Lower lobe of right lung (tissue), 2 donors: ENCODE measurements at places on chromosomes 3 and 15. TPM values are rescaled to one million over a fixed set of nuclear protein-coding genes. Genes with fewer than 3 reads are reported as not detected.

DNA sequence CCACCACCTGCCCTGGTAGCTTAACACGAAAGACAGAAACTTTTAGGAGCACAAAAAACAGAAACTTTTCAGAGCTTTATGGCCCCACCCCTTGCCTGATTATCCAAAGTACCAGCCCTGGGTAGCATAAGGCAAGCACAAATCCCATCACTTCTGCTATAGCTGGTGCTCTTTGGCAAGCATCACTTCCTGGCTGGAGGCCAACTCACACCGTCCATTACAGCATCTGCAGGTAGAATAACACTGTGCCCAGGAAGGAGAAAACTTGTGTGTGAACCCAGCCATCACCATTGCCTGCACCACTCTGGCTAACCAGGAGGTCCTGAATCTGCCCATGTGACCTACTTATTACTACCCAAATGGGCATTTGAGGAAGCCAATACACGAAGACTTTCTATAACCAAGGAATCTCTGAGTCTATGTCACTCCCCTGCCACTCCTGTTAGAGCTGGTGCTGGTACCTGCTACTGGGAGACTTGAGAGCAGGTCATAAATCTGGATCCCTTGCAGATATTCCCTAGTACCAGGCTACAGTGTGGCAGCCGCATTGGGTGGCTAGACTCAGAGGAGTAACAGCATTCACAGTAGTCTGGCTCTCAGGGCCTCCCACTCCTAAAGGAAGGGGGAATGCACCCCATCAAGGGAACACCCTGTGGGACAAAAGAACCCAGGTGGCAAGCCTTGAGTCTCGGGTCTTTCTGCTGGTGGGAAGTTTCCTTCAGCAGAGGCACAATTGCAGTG lies 73.3 kb upstream of the AKAP13 start:
- H3K4me1 ChIP-seq = no peaks in the 10 kb centered on the region
- H3K4me3 ChIP-seq = no peak overlapping the region
- no peaks in the 10 kb centered on the region for H3K36me3 ChIP-seq
- no peak overlapping the region for H3K27ac ChIP-seq
- DNase-seq = no peak

DNA sequence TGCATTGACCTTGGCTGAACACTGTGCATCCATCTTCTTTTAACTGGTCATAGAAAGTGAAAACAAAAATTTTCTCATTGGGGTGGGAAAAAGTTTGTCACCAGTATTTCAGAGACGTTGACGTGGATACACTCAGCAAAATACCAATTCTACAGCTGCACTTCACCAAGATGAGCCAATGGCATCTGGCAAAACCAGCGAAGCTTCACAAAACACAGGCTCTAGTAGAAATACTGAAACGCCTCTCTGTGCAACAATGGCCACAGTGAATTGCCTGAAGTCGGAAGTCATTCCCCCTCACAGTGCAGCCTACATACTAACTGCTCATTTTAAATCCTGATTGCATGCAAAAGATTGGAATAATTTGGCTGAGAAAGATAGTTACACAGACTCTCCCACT lies 17.0 kb downstream of the PCYT1A start:
- H3K36me3 ChIP-seq = peaks cover 65% of the 10 kb centered on the region
- H3K27me3 ChIP-seq = no peaks in the 10 kb centered on the region
- H3K4me3 ChIP-seq = no peak overlapping the region
- DNase-seq = no peak
- H3K27ac ChIP-seq = no peak overlapping the region

- peaks cover 9% of the 10 kb centered on the region for H3K4me1 ChIP-seq
- no peaks in the 10 kb centered on the region for H3K27me3 ChIP-seq
- no peaks in the 10 kb centered on the region for H3K36me3 ChIP-seq
- no peak overlapping the region for H3K27ac ChIP-seq
- H3K4me3 ChIP-seq = no peak overlapping the region
Observed at GRCh38 chr3:183308751-183309150, 55.7 kb downstream of the B3GNT5 start.

- no peak for DNase-seq
- H3K4me3 ChIP-seq = no peak overlapping the region
- no peak overlapping the region for H3K27ac ChIP-seq
- H3K36me3 ChIP-seq = no peaks in the 10 kb centered on the region
- no peaks in the 10 kb centered on the region for H3K4me1 ChIP-seq
- peaks cover 11% of the 10 kb centered on the region for H3K27me3 ChIP-seq
Observed at GRCh38 chr3:71972031-71972430, 187.1 kb upstream of the PROK2 start.

GRCh38 chr3:51343918-51344687 lies 41.0 kb upstream of the MANF start:
- no peak for DNase-seq
- no peak overlapping the region for H3K27ac ChIP-seq
- H3K36me3 ChIP-seq = no peaks in the 10 kb centered on the region
- H3K4me1 ChIP-seq = peaks cover 10% of the 10 kb centered on the region
- H3K27me3 ChIP-seq = no peaks in the 10 kb centered on the region

DNA sequence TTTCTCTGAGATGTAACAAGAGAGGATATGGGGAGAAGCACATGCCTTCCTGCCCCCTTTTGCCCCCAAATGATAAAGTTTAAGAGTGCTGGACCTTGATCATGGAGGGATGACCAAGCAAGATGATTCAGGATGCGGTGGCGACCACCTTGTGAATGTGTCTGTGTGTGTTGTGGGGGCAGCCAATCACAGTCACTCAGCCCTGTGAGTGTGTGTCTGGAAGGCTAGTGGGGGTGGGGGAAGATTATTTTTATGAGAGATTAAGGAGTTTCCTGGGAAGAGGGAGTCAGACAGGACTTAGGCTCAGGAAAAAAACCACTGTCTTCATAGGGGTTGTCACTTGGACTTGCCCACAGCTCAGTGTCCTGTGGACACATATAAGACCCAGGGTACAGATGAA lies 57.8 kb upstream of the KY start:
- H3K4me3 ChIP-seq = no peak overlapping the region
- H3K27me3 ChIP-seq = no peaks in the 10 kb centered on the region
- H3K4me1 ChIP-seq = no peaks in the 10 kb centered on the region
- H3K27ac ChIP-seq = no peak overlapping the region
- no peaks in the 10 kb centered on the region for H3K36me3 ChIP-seq

- H3K27ac ChIP-seq = peak overlapping the region; percentile 84
- no peak for DNase-seq
- H3K4me3 ChIP-seq = peak overlapping the region; percentile 90
- peaks cover 43% of the 10 kb centered on the region for H3K36me3 ChIP-seq
Observed at GRCh38 chr3:131501949-131502348, 822 bp downstream of the MRPL3 start.

- no peak for DNase-seq
- H3K27ac ChIP-seq = no peak overlapping the region
- no peaks in the 10 kb centered on the region for H3K27me3 ChIP-seq
- H3K4me1 ChIP-seq = peaks cover 7% of the 10 kb centered on the region
Observed at GRCh38 chr15:101615986-101616848, 36.0 kb downstream of the TM2D3 start.

DNA sequence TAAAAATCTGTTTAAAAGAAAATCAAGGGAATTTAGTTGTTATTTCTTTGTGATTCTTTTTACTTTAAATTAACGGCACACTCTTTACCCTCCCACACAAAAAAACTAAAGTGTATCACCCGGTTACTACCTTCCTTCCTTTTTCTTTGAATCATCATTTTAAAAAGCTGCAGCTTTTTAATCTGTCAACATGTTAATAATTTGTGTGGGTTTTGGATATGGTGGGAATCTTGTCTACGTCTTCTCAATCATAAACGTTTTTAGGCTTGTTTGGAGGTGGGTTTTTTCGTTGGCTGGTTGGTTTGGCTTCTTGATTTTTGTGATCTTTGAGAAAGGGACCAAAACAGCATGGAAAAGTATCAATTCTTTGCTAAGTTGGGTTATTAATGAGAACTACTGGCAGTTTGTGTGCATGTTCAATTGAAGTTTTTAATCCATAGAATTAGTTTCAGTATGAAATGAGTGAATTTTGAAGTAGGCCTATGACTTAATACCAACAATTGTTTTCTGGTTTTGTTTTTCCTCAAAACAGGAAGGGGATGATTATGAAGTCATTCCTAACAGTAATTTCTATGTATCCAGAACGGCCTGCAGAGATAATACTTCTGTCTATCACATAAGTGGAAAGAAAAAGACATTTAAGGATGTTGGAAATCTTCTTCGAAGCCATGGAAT lies 4.5 kb downstream of the SMC4 start:
- H3K27ac ChIP-seq = peak overlapping the region; percentile 88
- H3K4me3 ChIP-seq = peak overlapping the region; percentile 2
- no peaks in the 10 kb centered on the region for H3K27me3 ChIP-seq
- DNase-seq = no peak
- H3K4me1 ChIP-seq = peaks cover 28% of the 10 kb centered on the region

- DNase-seq = no peak
- no peak overlapping the region for H3K27ac ChIP-seq
- H3K36me3 ChIP-seq = no peaks in the 10 kb centered on the region
- no peak overlapping the region for H3K4me3 ChIP-seq
Observed at GRCh38 chr3:99313485-99313884, 324.9 kb upstream of the COL8A1 start.

- no peaks in the 10 kb centered on the region for H3K36me3 ChIP-seq
- H3K4me3 ChIP-seq = no peak overlapping the region
- no peak overlapping the region for H3K27ac ChIP-seq
- H3K27me3 ChIP-seq = no peaks in the 10 kb centered on the region
- no peak for DNase-seq
Observed at GRCh38 chr3:149510480-149510879, 36.0 kb downstream of the TM4SF4 start.

DNA sequence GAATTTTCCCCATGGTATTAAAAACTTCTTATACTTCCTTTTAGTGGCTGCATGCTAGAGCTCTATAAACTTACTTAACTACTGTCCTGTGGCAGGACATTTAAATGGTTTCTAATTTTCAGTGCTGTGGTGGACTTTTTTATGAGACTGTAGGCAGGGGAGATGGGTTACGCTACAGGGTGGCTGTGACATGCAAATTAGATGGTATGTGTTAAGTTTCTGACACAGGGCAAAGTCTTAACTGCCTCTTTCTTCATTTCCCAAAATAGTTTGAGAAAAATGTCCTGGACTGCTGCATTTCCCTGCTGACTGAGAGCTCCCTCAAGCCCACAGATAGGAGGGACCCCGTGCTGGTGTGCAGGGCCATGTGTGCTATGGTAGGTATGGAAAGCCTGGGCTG lies 22.0 kb downstream of the TGM4 start:
- H3K4me1 ChIP-seq = no peaks in the 10 kb centered on the region
- peaks cover 11% of the 10 kb centered on the region for H3K27me3 ChIP-seq
- H3K4me3 ChIP-seq = no peak overlapping the region
- H3K36me3 ChIP-seq = no peaks in the 10 kb centered on the region
- DNase-seq = no peak

- no peaks in the 10 kb centered on the region for H3K27me3 ChIP-seq
- H3K36me3 ChIP-seq = no peaks in the 10 kb centered on the region
- no peak overlapping the region for H3K27ac ChIP-seq
- no peak overlapping the region for H3K4me3 ChIP-seq
- no peaks in the 10 kb centered on the region for H3K4me1 ChIP-seq
- DNase-seq = no peak
Observed at GRCh38 chr3:36456784-36457183, 76.5 kb downstream of the STAC start.

DNA sequence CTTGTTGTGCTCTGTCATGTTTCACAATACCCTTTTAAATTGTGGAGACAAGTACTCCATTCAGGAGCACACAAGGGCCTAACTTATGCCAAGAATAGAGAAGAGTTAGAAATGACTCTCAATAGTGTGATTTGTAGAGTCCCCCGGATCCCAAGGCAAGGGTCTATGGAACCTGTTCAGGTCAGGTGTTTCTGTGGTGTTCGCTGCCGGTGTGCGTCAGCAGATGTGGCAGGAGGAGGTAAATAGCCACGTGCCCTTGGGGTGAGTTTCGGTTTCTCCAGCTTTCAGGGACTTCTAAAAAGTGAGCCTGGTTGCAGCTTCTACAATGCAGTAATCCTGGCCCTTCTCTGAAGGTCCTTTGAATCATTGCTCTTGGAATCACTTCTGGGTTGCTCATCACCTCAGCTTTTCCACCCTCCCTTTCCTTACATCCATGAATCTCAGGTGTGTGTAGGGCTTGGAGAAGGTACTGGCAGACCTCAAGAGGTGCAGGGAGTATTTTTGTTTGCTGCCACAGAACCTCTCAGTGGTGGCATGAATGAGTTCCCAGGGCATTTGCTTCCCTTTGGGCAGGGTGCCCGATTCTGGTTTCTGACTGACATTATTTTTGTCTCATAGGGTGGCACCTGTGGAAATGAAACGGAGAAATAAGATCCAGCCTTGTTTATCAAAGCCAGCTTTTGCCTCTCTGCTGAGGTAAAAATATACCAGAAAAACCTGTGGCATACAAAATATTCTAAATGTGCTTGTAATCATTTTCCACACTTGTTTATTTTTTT lies 7.3 kb downstream of the ST3GAL6 start:
- peak; percentile 47 for DNase-seq
- no peaks in the 10 kb centered on the region for H3K27me3 ChIP-seq
- H3K27ac ChIP-seq = peak overlapping the region; percentile 24
- H3K4me3 ChIP-seq = no peak overlapping the region
- peaks cover 25% of the 10 kb centered on the region for H3K4me1 ChIP-seq

GRCh38 chr15:95017666-95018328 lies 786.4 kb downstream of the MCTP2 start:
- peaks cover 11% of the 10 kb centered on the region for H3K4me1 ChIP-seq
- H3K27ac ChIP-seq = no peak overlapping the region
- no peaks in the 10 kb centered on the region for H3K27me3 ChIP-seq

DNA sequence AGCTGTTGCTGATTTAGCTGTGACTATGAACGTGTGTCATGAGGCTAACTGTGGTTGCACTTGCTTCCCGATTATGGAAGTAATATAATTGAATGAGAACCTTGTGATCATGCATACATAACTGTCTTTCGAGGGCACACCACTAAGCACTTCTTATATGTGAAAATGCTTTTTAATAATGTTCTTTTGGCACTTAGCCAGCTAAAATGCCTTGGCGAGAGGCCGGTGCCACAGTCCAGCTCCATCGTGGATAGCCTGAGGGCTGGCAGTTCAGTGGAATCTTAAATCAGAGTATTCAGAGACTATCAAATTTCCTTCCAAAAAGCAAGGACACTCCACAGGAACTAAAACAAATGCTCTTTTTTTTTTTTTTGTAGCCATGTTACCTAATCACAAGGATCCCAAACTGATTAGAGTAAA lies 161.6 kb upstream of the FRMD4B start:
- H3K4me3 ChIP-seq = no peak overlapping the region
- H3K36me3 ChIP-seq = no peaks in the 10 kb centered on the region
- DNase-seq = no peak
- H3K4me1 ChIP-seq = peaks cover 15% of the 10 kb centered on the region

GRCh38 chr3:185151964-185152409 lies 873 bp downstream of the C3orf70 start:
- peaks cover 14% of the 10 kb centered on the region for H3K4me1 ChIP-seq
- no peaks in the 10 kb centered on the region for H3K36me3 ChIP-seq
- H3K27me3 ChIP-seq = peaks cover 10% of the 10 kb centered on the region
- no peak for DNase-seq
- H3K27ac ChIP-seq = peak overlapping the region; percentile 69
- peak overlapping the region; percentile 66 for H3K4me3 ChIP-seq

The CPB1 gene
- 0.83 TPM for total RNA-seq

The AADAC gene
- total RNA-seq = 5.6 TPM

The PLA1A gene
- 13.1 TPM for total RNA-seq

The KLF15 gene
- total RNA-seq = 40.1 TPM

The CELF6 gene
- 5.7 TPM for total RNA-seq

The CDCP1 gene
- total RNA-seq = 28.7 TPM

The THPO gene
- total RNA-seq = 0.24 TPM

The SLC12A1 gene
- not detected for total RNA-seq
